ENCODE measurements at places on chromosomes 4 and X. TPM values are rescaled to one million over a fixed set of nuclear protein-coding genes. Genes with fewer than 3 reads are reported as not detected.

GRCh38 chr4:168063031-168063430 lies 29.3 kb upstream of the ANXA10 start:
- no peak overlapping the region for H3K27ac ChIP-seq
- DNase-seq: no peak
- H3K36me3 ChIP-seq: no peaks in the 10 kb centered on the region
- H3K4me3 ChIP-seq: no peak overlapping the region
- H3K27me3 ChIP-seq: no peaks in the 10 kb centered on the region

Gene CFAP99
- 1.3 TPM for total RNA-seq

Gene SPP1
- not detected for total RNA-seq

DNA sequence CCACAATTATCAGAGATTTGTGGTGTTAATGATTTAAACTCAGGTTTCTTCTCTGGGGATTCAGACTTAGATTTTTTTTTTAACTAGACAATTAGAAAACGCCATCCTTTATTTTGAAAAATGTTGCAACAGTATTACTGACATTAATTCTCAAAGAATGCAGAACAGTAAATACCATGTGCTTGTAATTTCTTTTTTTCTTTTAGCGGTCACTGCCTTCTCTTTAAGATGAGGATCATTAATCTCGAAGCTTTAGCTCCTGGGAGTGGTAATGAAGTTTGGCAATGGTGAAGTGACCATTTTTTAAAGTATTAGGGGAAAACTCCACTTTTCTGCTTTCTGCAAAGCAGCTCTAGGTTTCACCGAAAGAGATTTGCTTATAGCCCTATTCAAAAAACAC lies 164.0 kb upstream of the MBNL3 start:
- no peak for DNase-seq
- H3K27me3 ChIP-seq: no peaks in the 10 kb centered on the region
- no peak overlapping the region for H3K27ac ChIP-seq
